ENCODE measurements at places on chromosomes 16 and 17.

DNA sequence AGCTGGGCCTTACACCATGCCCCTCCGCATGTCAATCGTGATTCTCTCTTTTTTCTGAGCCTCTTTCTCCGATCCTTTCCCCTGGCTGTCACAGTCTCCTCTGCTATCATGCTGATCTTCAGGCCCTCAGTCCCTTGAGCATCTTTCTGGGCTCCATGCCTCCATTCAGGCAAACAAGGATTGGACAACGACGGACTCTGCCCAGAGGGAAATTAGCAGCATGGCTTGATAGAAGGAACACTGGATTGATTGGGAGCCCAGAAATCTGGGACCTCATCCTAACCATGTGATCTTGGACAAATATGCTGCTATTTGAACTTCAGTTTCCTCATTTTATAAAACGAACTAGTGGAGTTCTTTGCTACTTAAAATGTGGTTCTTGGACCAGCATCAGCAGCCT is 19.6 kb upstream of the PHF12 start:
- DNase-seq = no peak

- DNase-seq = no peak
These were observed 25.0 kb upstream of the BCAS3 start for GRCh38 chr17:60652454-60653247.

DNA sequence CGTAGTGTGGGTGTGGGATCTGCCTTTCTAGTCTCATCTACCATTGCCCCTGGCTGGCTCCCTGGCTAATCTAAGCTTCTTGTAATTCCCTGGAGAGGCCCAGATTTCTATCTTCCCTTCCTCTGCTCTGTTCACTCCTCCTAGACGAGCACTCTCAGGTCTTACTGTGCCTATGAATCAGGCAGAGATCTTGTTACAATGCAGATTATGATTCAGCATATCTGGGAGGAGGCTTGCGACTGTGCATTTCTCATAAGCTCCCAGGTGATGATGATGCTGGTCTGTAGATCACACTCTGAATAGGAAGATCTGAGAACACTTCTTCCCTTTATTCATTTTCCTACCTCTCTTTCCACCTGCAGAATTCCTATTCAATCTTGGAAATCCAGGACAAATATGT is 200.1 kb downstream of the CBLN1 start:
- no peak for DNase-seq

DNA sequence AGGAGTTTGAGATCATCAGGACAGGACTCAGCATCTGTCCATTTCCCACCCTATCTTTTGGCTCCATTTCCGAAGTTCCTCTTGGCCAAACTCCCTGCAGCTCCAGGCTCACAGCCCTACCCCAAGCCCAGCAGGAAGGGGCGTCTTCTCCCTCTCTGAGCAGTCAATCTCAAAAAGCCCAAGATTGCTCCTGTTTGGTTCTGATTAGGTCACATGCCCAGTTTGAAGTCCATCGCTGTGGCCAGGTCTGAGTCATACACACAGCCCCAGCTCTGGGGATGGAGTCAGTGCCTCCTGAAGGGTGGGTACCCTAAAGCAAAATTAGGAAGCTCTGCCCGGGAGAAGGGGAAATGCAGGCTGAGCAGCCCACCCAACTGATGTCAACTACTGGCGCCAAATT is 23.9 kb downstream of the SNX20 start:
- DNase-seq = no peak

GRCh38 chr16:67658849-67659674 is 998 bp downstream of the ACD start:
- peak; percentile 36 for DNase-seq

DNA sequence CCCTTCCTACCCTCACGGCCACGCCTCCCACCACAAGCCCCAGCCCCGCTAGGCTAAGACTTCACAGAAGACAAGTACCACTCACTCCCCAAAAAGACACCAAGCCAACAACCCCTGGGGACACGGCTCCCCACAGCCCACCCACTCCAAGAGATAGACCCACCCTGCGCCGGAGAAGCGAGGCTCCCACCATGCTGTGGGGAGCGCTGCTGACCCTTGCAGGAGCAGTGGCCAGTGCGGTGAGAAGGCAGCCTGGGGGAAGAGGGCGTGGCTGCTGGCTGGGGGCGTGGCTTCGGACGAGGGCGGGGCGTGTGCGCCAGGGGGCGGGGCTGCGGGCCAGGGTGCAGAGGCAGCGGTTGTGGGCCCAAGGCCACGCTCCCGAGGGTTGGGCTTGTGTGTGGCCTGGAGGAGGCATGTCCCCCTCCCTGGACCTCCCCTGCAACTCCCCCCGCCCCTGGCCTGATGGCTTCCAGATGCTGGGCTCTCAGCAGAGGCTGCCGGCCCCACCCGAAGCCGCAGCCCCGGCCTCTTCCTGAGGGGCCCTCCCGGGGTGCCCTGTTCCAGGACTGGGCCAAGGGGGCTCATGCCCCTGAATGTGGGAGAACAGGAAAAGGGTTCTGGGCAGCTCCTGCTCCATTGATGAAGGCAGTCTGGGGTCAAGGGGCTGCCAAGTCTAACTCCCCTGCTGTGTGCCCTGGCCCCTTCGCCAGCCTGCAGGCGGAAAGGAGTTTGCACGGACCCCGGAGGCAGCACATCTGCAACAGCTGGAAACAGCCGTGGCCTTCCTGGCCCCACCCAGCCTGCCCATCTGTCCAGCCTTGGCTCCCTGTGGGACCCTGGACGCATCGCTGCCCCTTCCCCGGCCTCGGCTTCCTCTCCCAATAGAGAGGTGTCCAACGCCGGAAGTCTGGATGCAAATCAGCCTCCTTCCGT is 9.1 kb downstream of the TFAP4 start:
- peak; percentile 21 for DNase-seq

DNA sequence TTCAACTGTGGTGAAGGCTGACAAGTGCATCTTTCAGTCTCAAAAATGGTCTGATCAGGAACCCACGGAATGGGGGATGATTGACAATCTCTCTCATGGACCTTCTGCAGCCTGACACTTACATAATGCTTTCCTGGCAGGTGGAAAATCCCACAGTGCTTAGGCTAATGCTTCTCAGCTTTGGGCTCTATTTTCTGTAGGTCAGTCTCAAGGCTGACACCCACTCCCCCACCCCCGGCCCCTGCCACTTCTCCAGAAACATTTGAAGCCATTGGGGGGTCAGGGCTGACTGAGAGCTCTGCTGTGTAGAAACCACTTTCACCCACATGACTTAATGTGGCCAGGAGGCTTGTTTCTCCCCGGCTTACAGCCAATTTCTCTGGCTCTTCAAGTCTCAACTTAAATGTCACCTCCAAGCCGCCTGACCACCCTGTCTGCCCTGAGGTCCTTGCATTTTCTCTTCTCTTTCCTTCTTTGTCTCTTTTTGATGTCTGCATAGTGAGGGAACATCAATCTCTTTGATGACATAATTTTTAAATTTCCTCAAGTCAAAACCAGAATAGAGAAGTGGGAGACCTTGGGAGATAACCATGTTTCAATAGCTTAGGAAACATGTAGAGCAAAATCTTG is 16.7 kb upstream of the IRF8 start:
- no peak for DNase-seq

DNA sequence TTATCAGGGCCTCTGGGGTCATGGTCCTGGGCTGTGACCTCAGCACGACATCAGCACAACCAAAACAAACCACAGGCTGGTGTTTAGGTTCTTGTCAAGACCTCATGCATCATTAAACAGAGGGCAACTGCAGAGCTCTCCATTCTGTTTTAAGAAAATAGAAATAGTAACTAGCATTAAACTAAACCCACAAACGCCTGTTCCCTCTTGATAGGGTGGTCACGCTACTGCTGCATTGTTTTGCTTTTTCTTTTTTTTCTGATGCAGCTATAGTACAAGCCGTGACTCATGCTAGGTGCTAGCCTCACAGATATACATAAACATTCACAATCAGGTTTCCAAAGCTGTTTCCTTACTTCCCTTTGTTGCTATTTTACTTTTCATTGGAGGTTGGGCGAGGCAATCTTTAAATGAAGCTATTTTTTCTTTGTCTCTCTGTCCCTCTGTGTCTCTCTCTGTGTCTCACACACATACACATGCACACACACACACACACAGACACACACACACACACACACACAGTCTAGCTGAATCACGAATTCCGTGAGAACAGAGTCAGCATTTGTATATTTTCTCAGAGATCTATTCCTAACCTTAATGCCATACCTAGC is 310.3 kb downstream of the CDH13 start:
- no peak for DNase-seq

- DNase-seq = no peak
These were observed 198.9 kb upstream of the ASIC2 start for GRCh38 chr17:33491871-33492481.

DNA sequence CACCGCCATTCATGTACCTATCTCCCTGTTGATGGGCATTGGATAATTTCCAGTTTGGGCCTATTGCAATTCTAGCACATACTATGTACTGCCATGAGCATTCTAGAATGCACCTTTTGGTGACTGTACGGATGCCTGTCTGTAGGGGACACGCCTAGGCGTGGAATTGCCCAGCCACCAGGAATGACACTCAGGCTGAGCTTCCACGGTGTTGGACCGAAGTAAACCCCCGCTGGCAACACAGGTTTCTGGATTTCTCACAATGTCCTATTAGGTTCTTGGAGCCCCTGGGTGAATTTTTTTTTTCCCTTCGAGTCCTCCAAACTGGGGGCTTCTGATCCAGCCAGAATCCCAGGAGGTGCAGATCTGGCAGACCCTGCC is 146.6 kb downstream of the IRF8 start:
- no peak for DNase-seq

- no peak for DNase-seq
These were observed 18.0 kb downstream of the MAPT start for GRCh38 chr17:45912319-45912718.

DNA sequence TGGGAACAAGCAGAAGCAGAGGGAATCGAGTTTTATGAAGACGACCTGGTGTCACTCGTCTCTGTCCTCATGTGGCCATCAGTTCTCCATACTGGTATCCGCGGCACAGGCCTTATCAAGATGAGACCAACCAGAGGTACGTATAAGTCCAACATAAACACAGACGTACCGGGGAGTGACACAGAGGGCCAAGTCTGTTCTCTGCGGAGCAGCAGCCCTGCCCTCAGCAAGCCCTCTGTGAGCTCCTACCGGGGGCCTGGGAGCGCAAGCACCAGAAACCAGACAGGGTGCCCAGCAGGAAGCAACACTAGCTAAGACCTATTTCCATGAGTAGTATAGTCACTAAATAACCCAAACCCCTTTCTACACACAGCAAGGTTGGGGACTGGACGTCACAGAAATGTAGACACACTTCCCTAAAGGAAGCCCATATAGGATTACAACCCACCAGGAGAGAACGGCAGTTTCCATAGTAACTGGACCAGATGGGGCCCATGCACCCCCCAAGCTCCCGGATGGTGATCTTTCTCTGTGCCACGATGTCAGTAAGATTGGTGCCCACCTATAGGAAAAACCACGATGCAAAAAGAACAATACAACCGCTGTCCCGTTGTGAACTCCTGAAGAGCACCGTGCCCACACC is 911 bp downstream of the ARL16 start:
- DNase-seq = peak; percentile 54

Data from DMS53 (cell line).